ENCODE measurements at places on chromosomes 7 and 10.

DNA sequence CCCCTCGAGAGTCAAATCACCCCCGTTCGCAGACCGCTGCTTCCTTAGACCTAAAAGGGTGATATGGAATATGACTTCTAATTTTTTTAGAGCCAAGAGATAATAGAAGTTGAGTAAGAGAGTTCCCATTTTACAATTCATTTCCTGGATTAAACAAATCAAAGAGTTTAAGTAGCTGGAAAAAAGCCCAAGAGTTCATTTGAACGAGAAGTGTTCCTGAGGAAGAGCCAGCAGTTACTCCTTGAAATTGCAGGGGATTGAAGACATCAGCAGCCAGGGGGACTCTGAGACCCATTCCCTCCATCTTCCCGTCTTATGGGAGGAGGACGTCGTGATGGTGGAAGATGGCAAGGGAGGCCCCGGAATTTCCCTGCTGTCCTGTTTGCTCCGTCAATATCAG lies 277.0 kb downstream of the WDR11 start:
- DNase-seq, result no peak

DNA sequence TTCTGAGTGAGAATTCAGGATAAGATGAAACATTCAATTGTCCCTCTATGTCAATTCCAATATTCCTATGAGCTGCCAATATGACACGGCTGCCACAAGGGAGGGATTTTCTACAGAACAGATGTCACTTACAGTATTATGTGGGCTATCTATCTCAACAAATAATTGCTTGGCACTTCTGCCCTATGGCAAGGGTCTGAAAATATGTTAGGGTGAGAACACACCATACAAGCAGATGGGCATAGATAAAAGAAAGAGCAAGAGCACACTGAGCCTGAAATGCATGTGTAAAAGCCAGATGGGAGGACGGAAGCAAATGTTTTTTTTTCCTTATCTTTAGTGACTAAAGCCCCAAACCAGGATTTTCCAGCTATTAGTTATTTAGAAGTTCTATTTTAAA lies 70.1 kb upstream of the TFEC start:
- no peak for DNase-seq

GRCh38 chr7:56811081-56811480 lies 321.2 kb downstream of the ZNF479 start:
- no peak for DNase-seq

DNA sequence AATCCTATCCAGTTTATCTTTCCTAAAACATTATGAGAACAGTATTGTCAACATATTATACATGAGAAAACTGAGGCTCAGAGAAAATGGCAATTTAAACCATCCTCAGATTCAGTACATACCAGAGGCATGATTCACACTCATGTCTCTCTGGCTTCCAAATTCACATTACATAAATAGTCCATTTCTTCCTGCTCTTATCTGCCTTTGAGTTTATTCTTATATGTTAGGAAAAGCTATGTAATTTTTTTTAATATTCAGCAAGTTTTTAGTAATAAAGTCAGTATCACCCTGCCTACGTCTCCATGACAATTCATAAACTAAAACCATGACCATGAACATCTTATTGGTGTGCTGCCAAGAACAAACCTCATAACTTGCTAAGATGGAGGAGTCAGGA lies 1260.2 kb upstream of the SORCS1 start:
- no peak for DNase-seq

DNA sequence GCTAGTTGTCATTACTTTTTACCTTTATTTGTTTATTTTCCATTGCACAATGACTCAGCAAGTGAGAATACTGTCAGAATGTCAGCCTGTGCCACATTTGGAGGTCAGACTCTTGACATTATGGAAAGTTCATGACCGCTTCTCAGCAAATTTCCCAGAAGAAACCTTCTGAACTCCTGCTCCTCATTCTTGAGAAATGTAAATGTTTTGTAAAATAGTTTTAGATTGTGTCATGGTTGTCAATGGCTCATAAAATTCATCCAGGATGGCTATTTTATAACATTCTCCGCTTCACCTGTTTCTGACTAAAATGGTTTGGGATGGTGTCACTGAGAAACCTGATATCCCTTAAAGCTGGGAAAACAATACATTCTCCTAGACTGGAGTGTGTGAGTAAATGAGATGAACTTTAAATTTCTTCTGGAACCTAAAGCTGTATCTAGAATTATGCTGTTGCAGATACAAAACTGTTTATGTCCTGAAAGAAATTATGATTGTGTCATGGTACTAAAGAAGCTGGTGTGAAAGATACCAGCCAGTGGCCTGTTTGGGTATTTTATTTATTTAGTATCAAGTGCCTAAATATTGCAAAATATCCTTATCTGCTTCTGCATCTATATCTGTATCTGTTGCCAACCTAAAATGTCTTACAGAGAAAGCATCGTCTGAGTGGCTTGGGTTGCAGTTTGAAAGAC lies 671.7 kb downstream of the GATA3 start:
- no peak for DNase-seq

DNA sequence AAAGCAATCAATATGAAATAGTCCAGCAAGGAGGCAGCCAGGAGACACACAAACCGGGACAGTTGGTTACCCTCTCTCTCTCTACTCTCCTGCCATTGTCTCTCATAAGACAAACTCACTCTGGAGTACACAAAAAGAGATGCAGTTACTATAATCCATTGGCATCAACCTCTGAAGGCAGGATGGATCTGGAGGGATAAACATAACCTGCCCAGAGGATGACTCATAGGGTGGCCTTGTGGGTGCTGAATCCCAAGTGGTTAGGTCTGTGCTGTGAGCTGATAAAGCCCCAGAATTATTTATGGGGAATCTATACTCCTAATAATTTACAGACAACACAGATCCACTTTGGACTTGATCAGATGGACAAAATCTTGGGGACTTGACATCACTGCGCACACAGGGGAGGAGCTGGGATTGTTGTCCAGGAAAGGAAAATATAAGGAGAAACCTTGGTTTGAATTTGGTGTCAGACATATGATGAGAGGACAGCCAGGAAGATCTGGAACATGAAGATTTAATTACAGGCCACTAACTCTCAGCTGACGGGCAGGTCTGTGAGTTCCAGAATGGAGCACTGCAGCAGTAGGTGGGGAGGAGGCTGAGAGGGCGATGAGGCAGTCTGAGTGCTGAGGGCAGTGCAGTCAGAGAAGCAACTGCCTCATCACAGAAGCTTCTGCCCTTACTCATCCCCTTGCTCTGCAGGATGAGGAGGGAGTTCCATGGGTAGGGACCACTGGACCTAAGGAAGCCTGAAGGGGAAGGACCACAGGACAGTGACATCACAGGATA lies 113.9 kb upstream of the PRSS58 start:
- DNase-seq, result no peak

DNA sequence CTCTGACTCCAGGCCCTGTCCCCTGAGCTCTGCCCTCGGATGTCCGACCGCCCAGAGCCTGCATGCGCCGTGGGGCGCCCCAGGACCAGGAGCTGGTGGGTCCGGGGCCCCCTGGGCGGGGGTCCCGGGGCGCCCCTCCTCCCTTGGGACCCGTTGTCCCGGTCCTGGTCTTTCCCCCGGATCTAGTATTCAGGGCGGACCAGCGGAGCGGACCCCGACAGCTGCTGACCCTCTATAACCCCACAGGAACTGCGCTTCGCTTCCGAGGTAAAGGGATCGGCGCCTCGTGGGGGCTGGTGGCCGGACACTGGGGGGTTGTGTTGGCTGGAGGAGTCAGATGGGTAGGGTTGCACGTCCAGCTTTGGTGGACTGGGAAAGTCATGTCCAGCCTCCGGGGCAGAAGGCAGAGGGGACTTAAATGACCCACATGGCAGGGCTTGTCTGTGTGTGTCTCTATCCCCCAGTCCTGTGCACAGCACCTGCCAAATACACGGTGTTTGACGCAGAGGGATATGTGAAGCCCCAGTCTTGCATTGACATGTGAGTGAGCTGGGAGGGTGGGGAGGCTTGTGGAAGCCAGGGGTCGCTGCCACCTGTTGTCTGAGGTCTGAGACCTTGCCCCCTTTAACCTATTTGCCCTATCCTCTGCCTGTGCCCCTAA lies 520 bp downstream of the MOSPD3 start:
- peak; percentile 39 for DNase-seq

DNA sequence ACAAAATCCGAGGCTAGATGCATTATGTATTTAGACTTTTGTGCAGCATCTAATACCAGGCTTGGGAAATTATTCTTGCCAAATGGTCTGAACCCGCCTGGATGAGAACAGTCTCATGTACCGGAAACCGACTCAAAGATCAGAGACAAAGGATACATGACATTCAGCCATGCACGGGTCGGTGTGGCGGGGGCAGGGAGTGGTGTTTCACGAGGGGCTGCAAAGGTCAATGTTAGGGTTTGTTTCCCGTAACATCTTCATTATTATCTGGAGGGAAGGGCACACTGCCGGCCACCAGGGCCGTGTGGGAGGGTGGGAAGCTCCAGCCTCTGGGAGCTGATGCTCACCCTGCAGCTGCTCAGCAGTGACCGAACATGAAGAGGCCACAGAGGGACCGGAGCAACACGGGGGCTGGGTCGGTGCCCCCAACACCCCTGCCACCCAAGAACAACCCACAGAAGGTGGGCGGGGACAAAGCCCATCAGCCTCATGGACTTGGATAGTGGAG lies 23.1 kb downstream of the CNPY1 start:
- no peak for DNase-seq
